ENCODE measurements at places on chromosomes 4 and X. TPM values are rescaled to one million over a fixed set of nuclear protein-coding genes. Genes with fewer than 3 reads are reported as not detected.

DNA sequence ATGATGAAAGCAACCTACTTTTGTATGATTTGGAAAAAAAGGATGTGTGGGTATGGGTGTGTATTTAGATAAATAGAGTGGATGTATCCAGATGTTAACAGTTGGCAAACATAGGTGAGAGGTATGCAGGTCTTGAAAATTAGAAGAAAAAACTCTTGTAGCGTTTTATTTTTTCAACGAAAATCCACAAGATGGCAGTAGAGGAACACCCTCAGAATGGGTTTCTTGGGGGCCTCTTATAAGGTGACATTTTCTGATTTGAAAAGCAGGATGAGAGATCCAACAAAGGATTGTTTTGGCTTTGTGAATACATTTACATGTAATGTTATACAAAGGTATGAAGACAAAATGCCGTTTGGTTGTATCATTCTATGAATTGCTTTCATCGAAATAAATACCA lies 68.3 kb downstream of the FMR1NB start:
- no peak for DNase-seq

The CHIC1 gene
- total RNA-seq, result 1.9 TPM

The COL25A1 gene
- total RNA-seq, result 0.42 TPM

The MAGEB17 gene
- not detected for total RNA-seq

The POU4F2 gene
- not detected for total RNA-seq

The SPANXN3 gene
- not detected for total RNA-seq

The ADH1A gene
- total RNA-seq, result 0.36 TPM

GRCh38 chr4:180398564-180398963 lies 1844.6 kb upstream of the TENM3 start:
- DNase-seq, result no peak

DNA sequence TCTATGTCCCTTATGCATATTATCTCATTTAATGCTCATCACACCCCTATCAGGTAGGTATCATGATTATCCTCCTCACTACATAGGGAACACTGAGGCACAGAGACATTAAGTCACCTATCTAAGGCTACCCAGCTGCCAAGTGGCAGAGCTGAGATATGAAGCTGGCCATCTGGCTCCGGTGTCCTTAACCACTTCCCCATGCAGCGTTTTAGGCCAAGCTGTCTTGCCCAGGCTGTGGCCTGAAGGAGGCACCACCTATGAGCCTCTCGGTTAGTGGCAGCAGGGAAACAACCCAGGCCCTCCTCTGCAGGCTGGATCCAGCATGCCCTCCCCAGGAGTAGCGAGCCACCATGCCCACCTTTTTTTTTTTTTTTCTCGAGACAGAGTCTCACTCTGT lies 16.3 kb downstream of the PJA1 start:
- DNase-seq, result no peak

The ARHGAP36 gene
- total RNA-seq, result 0.93 TPM

The SATL1 gene
- not detected for total RNA-seq

The SSX2B gene
- not detected for total RNA-seq

DNA sequence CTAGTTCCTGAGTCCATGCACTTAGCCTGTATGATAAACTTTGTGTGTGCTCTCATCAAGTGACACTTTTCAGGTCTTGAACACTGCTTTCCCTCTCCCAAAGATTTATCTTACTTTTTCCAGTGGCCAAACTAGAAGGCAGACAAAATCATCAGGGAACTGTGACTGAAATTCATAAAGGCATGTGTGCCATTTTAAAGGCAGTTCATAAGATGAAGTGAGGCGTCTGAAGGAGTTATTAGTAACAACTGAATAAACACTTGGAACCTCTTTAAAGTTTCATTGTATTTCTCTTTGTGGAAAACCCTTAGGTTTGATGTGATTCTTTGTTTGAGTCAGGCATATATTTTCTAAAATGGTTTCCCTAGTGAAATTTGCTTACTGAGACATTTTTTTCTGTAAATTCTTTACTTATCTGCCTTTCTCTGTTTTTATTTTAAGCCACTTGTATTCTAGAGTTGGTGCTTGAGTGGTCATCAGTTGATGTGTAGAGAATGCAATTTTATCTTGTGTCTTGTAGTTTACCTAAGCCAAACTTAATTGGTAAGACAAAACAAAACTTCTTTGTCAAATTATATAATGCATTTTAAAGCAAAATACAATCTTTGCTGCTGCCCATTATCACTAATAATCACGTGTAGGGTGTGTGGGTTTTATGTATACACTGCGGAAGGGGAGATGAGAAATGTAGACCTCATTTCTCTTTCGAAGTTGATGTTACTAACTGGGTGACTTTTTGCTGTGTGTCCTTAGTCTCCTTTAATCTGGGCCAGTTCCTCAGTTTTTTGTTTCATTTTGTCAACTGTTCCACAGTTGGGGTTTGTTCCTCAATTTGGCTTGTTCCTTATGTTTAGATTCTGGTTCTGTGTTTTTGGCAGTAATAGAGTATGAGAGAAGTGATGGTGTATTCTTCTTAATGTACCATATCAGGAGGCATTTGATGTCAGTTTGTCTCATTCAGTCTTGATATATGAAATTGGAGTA lies 56.8 kb downstream of the RBPJ start:
- no peak for DNase-seq

- DNase-seq, result no peak
Observed at GRCh38 chr4:97457253-97457652, 686.0 kb downstream of the STPG2 start.

DNA sequence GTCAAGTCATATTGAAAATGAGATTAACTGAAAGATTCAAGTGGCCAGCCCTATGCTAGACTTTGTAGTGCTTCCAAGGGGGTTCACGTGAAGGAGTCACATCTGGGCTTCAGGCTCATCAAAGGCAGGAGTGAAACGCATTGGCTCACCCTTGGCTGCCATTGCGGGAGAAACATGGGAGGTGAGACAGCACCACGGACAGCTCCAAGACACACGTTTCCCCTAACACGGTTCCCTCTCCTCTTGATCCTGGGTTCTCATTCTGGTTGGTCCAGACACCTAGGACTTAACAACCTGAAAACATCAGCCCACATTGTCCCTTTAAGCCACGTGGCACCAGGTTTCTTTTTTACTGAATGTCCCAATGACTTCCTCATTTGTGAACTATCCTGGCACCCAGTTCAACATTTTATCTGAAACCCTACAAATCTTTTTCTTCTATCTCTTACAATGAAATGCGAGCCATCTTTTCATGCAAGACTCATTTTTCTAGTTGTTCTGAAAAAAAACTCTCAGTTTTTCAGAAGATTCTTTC lies 279.0 kb upstream of the VCX3A start:
- no peak for DNase-seq

GRCh38 chrX:49039598-49040375 lies 3.4 kb downstream of the TFE3 start:
- peak; percentile 67 for DNase-seq

GRCh38 chr4:38162240-38162784 lies 202.1 kb downstream of the PTTG2 start:
- DNase-seq, result no peak

The NAP1L3 gene
- 0.15 TPM for total RNA-seq

GRCh38 chrX:13311560-13311959 lies 8.3 kb downstream of the ATXN3L start:
- no peak for DNase-seq

DNA sequence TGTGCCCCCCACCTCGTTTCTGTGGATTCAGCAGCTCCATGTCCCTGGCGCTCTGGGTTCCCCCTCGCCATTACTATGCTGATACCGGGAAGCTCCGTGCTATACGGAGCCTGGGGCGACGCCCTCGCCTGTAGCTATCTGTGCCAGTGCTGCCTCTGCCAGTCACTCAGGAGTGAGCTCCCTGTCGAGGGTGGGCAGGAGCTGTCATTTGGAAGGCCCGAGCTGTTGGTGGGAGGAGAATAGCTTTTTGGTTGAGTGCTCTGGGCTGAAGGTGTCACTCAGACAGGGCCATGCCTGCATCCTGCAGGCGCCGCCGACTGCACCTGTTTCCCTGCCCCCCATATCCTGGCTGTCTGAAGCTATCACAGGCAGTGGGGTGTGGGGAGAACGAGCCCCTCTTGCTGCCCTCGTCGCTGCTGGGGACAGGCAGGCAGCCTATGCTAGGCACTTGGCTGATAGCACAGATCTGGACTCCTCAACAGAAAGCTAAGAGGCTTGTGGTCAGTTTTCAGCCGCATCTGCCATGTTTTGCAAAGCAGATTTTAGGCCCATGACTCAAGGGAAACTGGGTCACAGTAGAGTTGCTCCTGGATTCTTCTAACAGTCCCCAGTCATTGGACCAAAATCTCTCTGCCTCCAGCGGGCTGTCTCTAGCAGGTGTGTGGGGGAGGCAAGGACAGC lies 31.8 kb downstream of the CPLX1 start:
- DNase-seq, result no peak

DNA sequence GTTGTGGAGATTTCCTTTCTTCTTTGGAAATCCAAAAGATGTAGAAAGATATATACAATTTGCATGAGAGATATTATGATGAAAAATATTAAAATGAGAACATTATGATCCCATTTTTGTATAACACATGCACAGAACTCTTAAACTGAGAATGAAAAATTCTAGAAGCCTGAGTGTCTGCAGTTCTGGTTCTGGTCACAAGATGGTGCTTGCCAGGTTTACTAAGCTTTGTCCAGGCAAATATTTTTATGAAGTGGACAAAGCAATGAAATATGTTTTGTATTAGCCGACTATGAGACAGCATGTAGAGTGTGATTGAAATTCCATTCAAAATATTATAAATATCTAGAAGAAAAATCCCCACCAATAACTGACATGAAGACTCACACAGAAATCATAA lies 2.2 kb downstream of the PWWP3B start:
- no peak for DNase-seq

GRCh38 chr4:121773883-121774282 lies 8.9 kb upstream of the SMIM43 start:
- no peak for DNase-seq

- no peak for DNase-seq
Observed at GRCh38 chr4:52358883-52359321, 300.2 kb downstream of the USP46 start.

DNA sequence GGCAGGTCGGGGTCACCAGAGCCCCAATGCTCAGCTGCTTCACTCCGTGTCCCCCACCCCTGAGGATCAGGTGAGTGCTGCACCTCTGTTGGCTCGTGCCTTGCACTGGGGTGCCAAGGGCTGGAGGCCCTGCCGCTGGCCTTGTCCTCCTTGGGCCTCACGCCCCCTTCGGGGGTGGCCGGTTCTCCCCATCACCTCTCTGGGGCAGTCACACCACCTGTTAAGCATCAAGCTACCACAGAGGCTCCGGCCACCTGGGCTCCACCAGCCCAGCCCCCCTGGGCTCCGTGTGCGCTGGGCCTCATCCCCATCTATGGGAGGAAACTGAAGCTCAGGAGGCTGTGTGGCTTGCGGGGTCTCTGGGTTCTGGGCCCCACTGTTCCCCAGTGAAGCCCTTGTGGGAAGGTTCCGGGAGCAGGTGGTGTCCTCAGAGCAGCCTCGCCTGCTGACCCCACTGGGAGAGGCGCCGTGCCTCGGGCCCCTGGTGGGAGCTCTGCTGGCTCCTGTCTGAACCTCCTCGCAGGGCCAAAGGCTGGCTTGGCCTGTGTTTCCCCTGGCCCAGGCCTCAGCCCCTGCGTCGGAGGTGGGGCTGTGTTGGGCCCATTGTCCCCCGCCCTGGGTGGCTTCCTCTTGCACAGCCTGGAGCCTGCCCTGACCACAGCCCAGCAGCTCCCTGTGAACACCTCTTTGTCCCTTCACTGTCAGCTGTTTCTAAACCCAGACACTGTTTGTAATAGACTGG lies 30.8 kb downstream of the DOK7 start:
- no peak for DNase-seq

- DNase-seq, result no peak
Observed at GRCh38 chr4:129994715-129995114, 898.8 kb downstream of the C4orf33 start.

GRCh38 chr4:185142564-185142911 lies 528 bp upstream of the SLC25A4 start:
- no peak for DNase-seq

The SLC6A8 gene
- 149 TPM for total RNA-seq

- DNase-seq, result no peak
Observed at GRCh38 chrX:30150196-30150895, 65.0 kb upstream of the MAGEB2 start.

- DNase-seq, result no peak
Observed at GRCh38 chrX:10166248-10166716, 9.5 kb downstream of the CLCN4 start.

The BEX5 gene
- total RNA-seq, result not detected

DNA sequence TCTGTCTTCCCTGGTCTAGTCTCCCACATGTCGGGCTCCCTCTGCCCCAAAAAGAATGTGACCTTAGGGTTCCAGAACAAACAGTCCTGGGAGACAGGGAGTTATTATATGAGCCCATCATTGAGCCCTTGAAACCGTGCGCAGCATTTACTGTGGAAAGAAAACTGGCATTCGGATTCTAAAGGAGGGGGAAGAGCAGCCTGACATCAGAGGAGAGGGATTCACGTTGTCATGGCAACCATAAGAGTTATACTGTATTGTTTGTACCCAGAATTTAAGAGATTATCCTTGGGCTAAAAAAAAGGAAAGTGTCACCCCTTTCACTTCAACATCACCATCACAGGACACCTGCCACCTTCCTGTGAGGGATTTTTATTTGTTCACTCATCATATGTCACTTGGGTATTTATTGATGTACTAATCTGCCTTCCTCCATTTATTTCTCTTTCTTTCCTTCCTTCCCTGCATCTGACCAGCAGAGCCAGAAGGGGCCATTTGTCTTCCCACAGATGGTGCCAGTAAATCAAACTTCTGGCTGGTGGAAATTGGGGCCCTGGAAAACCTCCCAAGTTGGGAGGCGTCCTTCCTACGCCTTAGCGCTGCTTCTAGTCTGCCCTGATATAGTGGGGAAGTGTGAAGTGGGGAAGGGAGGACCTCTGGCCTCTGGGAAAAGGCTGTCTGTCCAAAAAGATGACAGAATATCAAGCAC lies 64.9 kb upstream of the FRMPD3 start:
- no peak for DNase-seq

DNA sequence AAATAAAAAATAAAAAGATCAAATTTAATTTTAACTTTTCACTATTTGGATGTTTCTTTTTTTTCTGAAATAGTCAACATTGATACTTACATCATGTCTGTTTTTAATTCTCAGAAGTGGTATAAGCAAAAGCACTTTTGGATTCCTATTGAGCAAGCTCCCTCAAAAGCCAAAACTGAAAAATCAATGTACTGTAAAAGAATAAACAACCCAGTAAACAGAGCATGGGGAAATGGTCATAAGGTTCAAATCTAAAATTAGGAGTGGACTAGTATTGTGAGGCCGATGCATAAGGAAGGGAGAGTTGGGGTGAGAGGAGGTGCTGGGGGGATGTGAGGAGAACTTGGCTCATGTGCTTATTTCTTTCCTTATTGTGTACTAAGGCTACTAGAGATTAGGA lies 37.9 kb downstream of the NUDT6 start:
- no peak for DNase-seq
